ENCODE measurements at places on chromosomes 3 and 15. TPM values are rescaled to one million over a fixed set of nuclear protein-coding genes. Genes with fewer than 3 reads are reported as not detected.

PLIN1 gene
- total RNA-seq: under 0.01 TPM

XRN1 gene
- 37.9 TPM for total RNA-seq

GOLGA8J gene
- total RNA-seq: not detected

CFAP92 gene
- total RNA-seq: 1.9 TPM

Data from dermis blood vessel endothelial cell (primary cell).